ENCODE measurements at places on chromosomes 12 and 14.

GRCh38 chr14:39229601-39230110 lies 4.1 kb upstream of the MIA2 start:
- no peak for DNase-seq

DNA sequence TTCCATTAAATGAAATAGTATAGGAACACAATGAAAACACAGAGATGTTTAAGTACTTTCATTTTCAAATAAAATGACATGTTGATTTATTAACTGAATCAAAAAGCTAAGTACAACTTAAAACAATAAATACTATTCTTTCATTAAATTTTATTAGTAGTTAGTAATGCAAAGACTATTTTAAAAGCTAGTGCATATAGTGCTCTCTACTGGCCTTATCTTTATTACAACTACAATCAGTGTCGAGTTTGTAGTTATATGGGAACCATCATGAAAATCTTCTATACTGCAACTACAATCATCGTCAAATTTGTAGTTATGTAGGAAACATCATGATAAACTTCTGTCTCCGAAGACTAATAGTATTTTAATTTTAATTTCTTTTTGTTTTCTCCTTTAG lies 8.9 kb upstream of the LIN7A start:
- DNase-seq: no peak

DNA sequence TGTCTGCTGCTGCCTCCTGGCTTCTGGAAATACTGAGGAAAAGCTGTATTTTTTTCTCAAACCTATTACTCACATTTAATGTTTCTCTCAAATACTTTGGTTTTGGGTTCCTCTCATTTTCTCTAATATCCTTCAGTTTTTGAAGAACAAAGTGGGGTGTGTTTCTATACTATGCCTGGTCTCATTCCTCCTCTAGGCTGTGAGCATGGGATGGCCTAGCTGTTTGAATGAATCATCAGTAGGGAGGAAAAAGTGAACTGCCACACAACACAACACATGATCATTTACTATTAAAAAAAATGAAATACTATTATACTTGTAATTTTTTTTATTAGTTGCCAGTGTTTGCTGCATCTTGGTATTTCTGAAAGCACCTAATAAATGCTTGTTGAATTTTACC lies 11.3 kb upstream of the SMCO3 start:
- no peak for DNase-seq

DNA sequence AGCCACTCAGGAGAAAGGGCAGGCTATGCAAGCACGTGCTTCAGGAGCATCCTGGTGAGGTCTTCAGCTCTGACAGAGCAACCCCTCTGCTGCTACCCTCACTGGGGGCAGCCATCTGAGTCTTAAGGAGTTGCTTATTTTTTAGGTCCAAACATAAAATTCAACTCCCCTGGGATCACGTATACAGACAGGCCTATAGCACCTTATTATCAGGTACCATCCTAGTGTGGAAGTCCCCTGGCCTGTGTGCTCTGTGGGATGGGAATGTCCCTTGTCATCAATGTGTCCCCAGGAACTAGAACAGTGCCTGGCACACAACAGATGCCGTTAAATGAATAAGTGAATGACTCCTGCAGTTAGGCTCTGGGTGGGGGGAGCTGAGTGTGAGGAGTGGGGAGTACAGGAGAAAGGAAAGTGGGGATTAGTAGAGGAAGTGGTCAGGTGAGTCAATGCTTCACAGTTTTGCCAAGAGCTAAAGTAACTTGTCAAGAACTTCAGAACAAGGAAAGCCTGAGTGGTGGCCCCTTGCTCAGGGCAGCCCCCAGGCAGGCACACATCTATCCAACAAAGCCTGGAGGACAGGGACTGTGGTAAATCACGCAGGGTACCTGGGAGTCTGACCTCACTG lies 33.5 kb downstream of the DAD1 start:
- no peak for DNase-seq

Measured in GM23338 (cell line).